ENCODE measurements at places on chromosomes 4 and X.

GRCh38 chr4:112329672-112330375 lies 32.7 kb downstream of the ALPK1 start:
- DNase-seq = no peak

- no peak for DNase-seq
These were observed 18.9 kb upstream of the CXCL8 start for GRCh38 chr4:73721435-73721834.

DNA sequence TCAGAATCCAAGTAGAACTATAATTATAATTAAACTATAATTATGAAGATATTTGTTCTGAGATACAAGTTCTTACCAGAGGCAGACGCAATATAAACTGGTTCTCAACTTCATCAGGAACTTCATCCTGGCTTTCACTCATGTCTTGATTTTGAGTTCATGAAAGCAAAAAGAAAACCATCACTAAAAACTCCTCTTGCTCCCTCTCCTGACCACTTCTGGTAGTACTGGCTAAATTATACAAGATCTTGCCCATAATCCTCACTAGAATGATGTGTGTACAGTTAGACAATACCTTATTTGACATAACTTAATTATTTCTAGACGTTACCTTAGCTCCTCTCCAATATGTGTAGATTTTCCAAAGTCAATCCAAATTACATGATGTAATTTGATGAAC lies 3.7 kb downstream of the TAF7L start:
- peak; percentile 51 for DNase-seq

GRCh38 chr4:158458271-158458895 lies 63.3 kb upstream of the RXFP1 start:
- no peak for DNase-seq

- DNase-seq = no peak
These were observed 494.4 kb downstream of the KCNIP4 start for GRCh38 chr4:21454201-21454600.
